ENCODE measurements at places on chromosomes 5 and 9.

GRCh38 chr5:141681695-141682641, at the start of gene ARAP3:
TSS of gene ARAP3 (minus strand) at chr5:141682230. CDS start at chr5:141680486, 1,744 bp downstream.
- no peak for DNase-seq

- DNase-seq = peak; percentile 41
Measured at GRCh38 chr5:131394128-131394527, 130.3 kb downstream of the CDC42SE2 start.

DNA sequence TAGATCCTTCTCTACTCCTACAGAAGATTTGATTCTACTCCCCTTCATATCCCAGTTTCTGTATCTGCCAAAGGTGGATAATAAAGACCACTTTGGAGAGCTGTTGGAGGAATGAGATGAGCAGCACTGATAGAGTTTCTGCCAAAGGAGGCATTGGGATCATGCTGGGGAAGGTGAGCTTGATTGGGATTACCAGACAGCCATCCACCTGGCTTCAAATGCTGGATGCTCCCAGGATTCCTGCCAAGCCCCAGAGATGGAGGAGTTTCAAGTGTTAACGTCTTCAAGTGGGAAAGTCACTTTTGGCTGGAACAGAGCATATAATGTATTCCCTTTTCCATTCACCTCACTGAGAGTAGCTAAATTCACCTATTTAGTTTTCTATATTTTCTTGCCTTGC, 348.4 kb downstream of the TRIM32 start:
- DNase-seq = no peak

DNA sequence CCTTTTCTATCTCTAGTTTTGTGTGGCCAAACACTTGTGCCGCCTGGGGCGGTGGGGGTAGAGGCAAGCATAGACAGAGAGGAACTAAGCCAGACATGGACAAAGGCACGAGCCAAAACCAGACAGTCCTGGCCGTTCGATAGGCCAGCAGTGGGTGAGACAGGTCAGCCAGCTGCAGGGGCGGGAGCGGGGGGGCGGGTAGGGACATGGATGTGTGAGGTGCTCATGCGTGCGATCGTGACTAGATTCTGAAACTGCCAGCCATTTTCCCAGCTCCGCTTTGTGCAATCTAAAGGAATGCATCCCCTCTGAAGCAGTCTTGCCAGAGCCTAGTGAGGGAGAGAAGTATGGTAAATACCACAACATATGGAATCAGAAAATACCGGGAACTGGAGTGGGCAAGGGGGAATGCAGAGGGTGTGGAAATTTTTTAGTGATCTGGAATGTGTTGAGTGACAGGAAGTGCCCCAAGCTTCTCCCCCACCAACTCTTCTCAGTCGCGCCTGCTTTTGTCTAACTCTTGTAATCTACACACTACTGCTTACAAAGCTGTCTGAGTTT, 111.9 kb downstream of the NR6A1 start:
- peak; percentile 54 for DNase-seq

GRCh38 chr5:172377856-172378255, 76.5 kb downstream of the SH3PXD2B start:
- DNase-seq = no peak

DNA sequence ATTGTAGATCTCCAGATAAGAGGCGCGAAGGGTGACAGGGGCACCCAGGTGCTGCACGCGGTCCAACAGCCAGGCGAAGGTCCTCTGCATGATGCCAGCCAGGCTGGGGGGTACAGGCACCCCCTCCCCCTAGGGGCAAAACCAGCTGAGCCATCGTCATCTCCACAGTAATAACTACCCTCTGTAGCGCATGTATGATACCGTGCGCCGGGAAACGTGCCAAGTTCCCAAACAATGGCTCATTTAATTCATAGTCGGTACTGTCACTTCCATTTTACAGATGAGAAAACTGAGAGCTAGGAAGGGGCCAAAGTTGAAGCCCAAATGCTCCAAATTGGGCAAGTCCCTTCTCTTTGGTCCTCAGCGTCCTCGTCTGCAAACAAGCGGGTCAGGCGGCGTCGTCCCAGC, 1.5 kb downstream of the KIF12 start:
- DNase-seq = no peak

- no peak for DNase-seq
Measured at GRCh38 chr5:101673120-101673519, 623.0 kb downstream of the SLCO4C1 start.

- DNase-seq = peak; percentile 40
Measured at GRCh38 chr5:107248066-107248695, 422.6 kb downstream of the EFNA5 start.

DNA sequence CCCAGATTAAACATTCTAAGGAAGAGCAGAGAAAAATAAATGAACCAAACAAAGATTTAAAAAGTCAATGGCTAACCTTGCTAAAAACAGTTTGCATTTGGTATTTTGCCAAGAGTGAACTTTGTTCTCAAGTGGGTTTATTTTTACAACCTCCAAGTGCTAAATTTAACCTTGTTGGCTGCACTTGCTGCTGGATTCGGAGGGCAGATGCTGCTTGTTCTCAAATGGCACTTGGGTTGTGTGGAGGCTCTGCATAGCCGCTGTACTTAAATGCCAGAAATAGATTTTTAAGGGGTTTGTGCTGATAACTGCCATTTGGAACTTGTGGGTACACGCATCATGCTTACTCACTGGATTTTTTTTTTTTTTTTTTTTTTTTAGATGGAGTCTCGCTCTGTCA, 13.3 kb upstream of the SPATA24 start:
- no peak for DNase-seq

DNA sequence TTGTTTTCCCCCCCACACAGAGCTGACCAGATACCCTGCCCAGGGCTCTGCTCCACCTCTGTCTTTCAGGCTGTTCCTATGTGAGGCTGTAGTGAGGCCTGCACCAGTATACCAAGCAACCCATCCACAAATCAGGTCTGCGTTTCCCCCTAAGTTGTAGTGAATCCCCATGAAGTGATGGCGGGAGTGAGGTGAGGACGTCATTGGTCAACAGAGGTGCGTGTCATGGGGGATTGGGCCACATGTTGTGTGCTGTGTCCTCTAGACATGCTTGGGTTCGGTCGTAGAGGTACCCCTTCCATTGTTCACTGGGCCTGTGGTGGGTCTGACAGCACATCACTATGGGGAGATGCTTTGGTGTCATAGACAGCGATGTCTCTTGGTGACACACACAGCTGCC, 184.6 kb downstream of the CACNA1B start:
- no peak for DNase-seq

DNA sequence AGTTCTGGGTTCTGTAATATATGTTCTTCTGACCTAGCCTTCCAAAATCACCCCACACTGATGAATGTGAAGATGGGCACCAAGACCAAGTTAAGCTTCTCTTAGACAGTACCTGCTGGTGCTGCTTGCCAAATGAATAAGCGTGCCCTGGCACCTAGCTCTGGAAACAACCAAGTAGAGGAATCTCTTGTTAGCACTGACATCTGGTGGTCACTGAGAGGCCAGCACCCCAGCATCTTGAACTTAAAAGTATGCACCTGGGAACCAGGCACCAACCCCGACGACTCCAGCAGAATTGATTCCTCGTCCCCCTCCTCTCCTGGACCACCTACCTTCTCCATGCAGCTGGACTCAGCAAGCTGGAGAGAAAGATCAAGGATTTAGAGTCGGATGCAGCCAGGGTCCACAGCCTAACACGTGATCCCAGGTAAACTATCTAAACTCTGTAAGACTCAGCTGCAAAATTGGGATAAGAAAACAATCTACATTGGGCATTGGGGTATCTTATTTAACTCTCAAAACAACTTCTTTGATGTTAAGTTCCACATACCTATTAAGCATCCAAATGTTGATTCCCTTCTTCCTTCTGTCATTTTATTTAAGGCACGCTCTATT, 89.8 kb downstream of the SLC1A3 start:
- peak; percentile 53 for DNase-seq

DNA sequence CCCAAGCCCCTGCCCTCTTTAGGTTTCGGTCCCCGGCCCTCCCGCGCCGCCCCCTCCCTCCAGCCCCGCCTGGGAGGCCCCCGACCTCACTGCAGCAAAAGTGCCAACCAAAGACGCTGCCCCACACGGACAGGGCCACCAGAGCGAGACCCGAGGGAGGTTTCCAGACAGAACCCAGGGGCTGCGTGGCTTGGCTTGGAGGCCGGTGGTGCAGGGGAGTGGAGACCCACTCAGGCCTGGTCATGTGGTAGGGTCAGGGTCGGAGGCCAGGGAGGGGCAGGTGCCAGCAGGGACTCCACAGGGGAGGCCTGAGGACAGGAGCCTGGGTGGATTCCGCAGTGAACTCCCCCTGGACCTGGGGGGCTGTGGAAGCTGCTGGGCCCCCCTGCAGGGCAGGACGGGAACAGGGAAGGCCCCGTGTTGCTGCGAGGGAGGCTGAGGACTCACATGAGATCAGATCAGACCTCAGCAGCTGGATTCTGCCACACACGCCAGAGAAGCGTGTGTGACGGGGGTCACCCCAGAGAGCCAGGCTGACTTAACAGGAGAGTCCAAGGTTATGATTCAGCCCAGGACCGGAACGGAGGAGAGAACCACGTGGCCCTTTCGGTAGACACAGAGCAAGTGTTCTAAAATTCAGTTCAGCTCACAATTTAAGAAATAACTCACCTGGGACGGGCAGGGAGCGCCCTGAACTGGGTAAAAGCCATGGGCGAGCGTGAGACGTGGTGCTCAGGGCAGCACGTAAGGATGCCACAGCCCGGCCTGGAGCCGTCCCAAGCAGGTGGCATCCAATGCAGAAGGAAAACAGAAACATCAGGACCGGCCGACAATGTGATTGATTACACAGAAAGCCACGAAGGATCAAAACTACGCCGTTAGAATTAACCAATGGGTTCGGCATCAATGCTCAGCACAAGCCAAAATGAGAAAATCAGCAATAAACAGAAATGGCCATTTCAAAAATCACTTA, 38.9 kb downstream of the EXD3 start:
- DNase-seq = no peak

DNA sequence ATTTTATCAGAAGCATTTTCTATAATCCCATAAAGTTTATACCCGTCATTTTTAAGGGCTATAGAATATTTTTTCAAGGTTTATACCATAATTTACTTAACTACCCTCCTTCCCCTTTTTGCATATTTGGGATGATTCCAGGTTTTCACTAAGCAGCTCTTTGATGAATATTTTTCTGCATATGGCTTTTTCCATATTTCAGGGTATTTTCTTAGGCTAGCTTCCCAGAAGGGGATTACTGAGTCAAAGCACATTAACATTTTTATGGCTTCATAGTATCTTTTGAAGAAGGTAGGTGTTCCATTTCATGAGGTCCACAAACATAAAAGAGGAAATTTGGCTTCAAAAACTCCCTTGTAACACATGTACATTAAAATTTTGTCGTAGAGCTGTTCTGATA, 14.6 kb upstream of the COL15A1 start:
- DNase-seq = no peak

DNA sequence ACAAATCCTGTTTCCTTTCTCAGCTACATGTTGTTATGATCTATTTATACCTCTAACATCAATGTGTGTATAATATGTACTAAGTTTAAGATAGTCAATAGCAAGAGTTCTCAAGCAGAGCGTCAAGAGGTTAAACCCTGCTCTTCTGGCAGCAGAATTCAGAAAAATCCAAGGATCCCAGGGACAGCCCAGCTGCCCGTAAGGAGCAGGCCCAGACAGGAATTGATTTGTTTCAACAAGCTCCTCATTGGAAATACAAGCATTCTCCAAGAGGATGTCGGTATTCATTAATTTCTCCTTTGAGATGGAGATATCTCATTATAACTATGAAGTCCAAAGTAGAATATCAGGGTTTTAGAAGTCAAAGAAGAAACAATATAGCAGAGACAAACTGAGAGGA, 14.9 kb downstream of the EFNA5 start:
- DNase-seq = no peak

DNA sequence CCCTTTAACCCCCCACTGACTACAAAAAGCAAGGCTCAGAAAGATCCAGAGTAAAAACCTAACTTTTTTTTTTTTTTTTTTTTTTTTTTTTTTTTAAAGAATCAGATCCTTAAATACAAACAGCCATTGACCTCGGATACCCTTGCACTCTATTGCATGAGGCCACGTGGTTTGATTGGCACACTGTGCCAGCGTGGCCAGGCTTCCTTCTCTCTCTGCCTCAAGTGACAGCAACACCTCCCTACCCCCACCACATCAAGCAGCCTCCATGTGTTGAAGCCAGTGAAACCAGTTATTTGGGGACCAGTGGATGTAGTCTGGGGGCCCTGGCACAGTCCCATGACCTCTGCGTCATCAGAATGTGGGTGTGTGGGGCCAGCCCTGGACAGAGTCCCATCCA, 71.4 kb downstream of the OTULIN start:
- no peak for DNase-seq

- DNase-seq = no peak
Measured at GRCh38 chr5:54761213-54761701, 224.1 kb downstream of the ESM1 start.

DNA sequence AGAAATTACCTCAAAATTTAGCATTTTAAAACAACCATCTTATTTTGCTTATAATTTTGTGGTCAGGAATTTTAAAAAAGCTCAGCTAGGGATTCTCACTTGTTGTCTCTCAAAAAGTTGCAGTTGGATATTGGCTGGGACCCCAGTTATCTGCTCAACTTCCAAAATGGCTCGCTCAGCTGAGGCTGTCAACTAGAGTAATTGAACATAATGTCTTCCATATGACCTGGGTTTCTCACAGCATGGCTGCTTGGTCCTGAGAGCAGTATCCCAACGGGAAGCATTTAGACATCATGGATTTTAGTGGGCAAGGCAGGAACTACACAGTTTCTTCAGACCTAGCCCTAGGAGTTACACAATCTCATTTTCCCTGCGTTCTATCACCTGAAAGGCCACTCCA, 63.6 kb upstream of the SPEF2 start:
- DNase-seq = no peak

- no peak for DNase-seq
Measured at GRCh38 chr9:107447834-107448233, 41.7 kb downstream of the KLF4 start.

DNA sequence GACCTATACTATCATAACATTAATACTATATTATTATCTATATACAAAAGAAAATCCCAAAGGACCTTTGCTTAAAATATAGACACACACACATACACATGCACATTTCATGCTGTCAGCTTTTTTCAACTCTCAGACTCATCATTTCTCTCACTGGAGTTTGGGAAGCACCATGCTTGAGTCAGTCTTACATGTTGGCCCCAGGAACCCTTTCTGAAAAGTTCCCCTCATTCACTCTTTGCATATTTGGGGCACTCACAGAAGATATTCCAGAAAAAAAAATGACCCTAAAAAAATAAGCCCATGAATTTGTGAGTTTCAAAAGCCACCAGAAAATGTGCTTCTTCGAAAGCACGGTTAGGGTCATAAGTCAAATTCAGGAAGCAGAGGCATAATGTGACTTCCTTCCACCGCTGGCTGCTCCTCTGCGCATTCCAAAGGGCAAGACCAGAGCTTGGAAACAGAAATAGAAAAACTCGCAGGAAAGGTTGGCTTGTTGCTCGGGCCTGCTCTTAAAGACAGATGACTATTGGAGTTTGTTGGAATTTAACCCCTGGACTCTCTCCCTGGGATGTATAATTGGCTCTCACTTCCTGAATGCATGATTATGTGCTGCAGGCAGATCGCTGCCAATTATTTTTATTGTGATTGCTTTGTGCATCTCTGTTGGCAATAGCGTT, 129.7 kb upstream of the IQGAP2 start:
- DNase-seq = no peak
